Inflammatory macrophage treated with lipopolysaccharide for 4 hours (primary cell): ENCODE measurements at places on chromosomes 4 and X.

DNA sequence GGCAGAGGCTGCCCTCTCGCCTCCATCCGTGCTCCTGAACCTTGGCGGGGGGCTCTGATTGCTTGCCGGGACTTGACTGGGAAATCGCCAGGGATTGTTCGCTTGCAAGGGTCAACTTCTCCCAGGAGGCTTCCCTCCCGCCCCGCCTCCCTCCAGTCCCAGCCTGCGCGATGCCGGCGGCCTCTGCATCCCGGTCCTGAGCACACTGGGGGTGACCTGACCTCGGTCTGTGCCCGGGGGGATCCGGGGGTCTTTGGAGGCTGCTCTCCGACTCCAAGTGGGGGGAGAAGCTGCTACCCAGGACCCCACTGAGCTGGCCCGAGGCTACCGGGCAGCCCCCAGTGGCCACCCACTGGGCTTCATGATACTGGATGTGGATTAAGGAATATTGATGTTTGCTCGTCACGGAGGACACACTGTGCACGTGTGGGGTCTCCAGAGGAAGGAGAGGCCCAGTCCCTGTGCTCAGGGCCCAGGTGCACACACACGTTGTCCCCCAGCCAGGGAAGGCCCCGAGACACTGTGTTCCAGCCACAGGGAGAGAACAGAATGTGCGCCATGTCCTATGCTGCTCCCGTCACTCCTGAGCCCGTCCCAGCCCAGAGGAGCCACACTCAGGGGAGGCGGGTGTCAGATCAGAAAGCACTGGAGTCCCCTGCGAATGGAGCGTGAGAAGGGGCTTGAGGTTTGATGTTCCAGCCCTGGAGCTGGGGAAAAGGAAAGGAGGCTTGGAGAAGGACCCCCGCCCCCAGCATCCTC, 55.9 kb upstream of the NKX1-1 start:
- no peak for DNase-seq

DNA sequence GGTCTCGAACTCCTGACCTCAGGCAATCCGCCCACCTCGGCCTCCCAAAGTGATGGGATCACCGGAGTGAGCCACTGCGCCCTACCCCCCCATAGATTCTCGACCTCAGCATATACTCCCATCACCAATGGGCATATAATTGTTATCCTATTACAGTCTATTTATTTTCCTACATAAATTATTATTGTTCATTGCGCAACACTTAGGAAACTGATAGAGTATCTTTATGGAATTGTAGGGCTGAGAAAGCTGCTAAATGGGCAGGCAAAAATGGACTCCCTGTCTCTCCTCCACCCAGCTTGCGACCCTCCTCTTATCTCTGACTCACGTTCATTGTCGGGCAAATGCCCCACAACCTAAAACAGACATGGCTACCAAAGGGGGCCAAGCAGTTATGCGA, 1.0 kb downstream of the ERVMER34-1 start:
- DNase-seq, result no peak

DNA sequence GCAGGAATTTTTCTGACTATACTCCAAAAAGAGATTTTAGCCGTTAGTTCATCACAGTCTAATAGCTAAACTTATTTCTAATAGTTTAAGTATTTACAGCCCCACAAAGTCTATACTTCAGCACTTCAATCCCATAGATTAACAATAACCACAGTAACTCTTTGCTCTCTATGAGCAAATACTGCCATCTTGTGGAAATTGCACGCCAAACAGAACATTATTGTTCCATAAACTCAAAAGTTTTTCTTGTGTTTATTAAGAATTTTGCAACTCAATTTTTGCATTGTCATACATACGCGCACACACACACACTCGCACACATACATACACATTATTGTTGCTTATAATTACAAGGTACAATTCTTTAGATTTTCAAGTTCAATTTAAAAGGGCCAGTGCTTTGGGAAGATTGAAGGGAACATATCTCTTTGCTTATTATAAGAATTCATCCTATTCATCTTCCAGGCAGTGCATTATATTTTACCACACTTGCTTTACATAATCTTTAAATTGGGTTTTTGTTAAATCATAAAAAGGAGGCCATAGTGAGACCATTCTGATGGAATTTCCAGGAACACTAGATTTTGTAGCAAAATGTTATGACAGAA, 63.8 kb upstream of the ATOH1 start:
- DNase-seq, result peak; percentile 61

- no peak for DNase-seq
These were observed 11.8 kb downstream of the DGKQ start for GRCh38 chr4:961351-962230.

GRCh38 chr4:7767526-7767925, 172.1 kb downstream of the AFAP1 start:
- DNase-seq, result no peak

DNA sequence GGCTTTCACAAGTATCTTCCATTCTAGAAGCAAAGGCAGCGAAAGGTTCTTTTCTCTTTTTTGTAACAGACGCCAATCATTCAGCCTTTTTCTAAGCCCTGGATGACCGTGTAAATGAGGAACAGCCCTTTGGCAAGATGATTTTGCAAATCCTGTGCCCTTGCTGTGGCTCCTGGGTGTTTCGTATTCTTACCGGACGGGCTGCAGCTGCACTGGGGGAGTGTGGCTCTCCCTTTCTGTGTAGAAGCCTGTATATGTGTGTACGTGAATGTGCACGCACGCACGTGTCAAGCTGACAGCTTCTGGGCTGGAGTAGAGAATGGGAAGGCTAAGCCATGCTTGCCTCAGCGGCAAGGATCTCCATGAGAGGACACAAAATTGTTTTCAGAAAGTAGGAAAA, 8.2 kb downstream of the GRPEL1 start:
- peak; percentile 61 for DNase-seq

- peak; percentile 22 for DNase-seq
These were observed 106.6 kb downstream of the NSUN7 start for GRCh38 chr4:40856277-40856839.

DNA sequence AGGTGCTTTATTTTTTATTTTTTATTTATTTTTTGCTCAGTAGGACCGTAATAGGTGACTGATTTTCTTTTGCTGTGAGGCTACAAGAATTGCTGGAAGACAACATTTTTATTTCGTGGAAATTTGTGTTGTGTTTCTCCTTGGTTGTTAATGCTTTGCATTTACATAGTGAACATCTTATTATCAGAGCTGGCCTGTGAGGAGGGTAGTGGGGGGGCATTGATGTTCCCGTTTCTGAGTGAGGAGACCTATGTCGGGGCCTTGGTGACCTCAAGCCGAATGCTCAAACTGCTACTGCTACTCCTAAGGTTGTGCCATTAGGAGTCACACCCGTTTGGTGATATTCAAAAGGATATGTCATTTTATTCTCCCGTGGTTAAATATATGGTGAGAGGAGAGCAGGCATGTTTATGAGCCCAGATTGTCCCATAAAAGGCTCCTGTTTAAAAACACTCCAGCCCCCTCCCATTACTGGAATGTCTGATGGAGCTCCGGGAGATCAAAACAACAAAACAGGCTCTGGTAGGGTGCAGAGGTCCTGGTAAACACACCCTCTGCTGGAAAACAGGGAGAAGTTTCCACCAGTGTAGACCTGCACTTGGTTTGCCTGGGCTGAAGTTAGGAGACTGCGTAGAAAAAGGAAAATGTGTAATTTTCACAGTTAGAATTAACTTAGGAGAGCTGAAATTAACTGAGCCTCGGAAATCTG, 5.6 kb downstream of the PDGFRA start:
- DNase-seq, result no peak

- DNase-seq, result no peak
These were observed 7.1 kb downstream of the CCDC160 start for GRCh38 chrX:134244043-134244442.

DNA sequence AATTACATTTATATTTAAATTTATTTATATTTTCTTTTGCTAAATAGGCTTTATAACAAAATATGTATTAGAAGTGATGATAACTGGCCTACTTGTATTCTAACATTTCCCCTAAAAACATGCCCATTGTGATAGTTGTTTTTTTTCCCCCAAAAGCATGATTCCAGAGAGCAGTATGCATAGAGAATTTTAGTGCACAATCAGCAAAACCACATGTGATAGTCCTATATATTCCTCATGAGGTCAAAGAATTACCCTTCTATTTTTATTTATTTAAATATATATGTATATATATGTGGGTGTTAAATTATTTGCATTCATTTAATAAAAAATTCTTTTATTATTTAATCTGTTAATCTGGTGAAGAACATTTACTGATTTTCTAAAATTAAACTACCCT, 78.2 kb upstream of the TLL1 start:
- no peak for DNase-seq

GRCh38 chr4:156538651-156539257, 432.8 kb downstream of the PDGFC start:
- DNase-seq, result no peak

DNA sequence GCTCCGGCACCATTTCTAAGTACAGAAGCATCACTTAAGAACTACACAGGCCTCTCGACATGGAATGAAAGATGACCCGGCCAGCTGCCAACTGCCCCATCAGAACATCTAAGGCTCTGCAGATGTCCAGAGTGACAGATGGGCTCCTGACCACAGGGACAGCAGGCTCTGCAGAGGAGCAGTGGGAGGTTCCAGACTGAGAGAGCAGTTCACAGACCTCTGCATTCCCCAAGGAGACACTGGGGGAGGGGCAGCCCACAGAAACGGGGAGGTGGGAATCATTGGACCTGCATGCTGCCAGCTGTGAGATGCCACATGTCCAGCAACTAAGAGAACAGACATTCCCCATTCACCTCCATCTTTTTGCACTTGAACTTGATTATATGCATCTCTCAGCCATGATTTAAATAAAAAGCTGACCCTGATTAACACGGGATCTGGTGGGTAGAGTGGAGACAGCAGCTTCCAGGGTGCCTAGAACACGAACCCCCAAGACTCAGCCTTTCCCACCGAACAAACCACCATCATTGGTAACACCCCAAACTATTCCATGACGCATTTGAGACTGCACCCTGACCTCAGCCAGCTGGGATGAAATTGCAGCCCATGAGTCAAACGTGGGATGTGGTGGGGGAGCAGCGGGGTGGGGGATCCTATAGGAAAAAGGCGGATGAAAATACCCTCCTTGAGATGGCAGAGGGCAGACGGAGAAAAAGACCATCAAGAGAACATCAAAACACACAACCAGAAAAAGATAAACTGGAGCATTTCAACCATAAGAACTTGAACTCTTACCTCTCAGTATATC, 47.2 kb downstream of the AFAP1 start:
- DNase-seq, result no peak

GRCh38 chr4:108900018-108900580, 137.2 kb upstream of the ETNPPL start:
- DNase-seq, result no peak

- DNase-seq, result no peak
These were observed 46.4 kb downstream of the APOO start for GRCh38 chrX:23861215-23861896.

- no peak for DNase-seq
These were observed 2.7 kb upstream of the HCCS start for GRCh38 chrX:11108253-11108941.

- DNase-seq, result no peak
These were observed 131.0 kb upstream of the HUWE1 start for GRCh38 chrX:53817548-53817947.

- peak; percentile 77 for DNase-seq
These were observed 16.0 kb upstream of the TLR8 start for GRCh38 chrX:12890467-12890866.

GRCh38 chrX:104806346-104806745, 240.3 kb downstream of the IL1RAPL2 start:
- no peak for DNase-seq

- no peak for DNase-seq
These were observed 160.7 kb downstream of the FHIP1A start for GRCh38 chr4:151569650-151570049.
